AML-193 (cell line): ENCODE measurements at places on chromosomes 4 and X.

GRCh38 chr4:4386296-4386735, 586 bp upstream of the NSG1 start:
- no peak for DNase-seq

GRCh38 chrX:70480660-70481018, 36.0 kb downstream of the DLG3 start:
- no peak for DNase-seq

GRCh38 chrX:9298221-9298620, 166.6 kb upstream of the TBL1X start:
- DNase-seq = no peak

- DNase-seq = no peak
Measured at GRCh38 chr4:147088146-147088545, 142.5 kb upstream of the TTC29 start.

DNA sequence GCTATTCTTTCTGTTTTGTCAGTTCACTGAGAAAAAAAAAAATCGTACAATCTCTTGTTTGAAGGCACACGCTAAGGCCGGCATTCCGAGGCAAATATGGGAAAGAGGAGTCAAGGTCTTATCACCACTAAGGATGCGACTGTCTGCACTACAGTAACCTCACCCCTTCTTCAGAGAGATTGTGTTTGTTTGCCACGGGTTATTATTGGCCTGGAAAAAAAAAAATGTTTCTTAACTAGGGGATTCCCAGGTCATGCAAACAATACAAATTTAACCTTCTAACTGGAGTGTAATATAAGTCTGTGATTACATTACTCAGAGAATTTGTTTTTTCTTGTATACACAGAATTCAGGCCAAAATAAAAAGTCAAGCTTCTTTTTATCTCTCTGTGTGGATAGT, 168.3 kb downstream of the TMA16 start:
- no peak for DNase-seq

DNA sequence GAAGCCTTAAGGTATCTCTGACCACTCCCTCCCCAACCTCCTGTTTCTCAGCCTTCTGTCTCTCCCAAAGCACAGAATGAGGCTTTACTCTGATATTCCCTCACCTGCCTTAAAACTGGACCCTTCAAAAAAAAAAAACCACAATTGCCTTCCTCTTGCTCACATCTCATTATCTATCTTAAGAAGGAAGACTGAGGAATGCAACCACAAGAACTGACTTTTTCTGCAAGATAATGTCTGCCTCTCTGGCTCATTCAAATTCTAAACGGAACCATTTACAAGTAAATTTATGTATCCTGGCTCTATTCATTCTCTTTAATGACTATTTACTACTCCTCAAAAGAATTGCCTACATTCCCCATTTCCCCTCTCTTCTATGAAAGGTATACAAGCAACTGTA, 545.5 kb upstream of the HTR2C start:
- no peak for DNase-seq

GRCh38 chr4:129094347-129094746, 1.0 kb upstream of the SCLT1 start:
- no peak for DNase-seq

- DNase-seq = no peak
Measured at GRCh38 chr4:101018836-101019235, 328.5 kb downstream of the PPP3CA start.

- DNase-seq = no peak
Measured at GRCh38 chr4:92100975-92101374, 202.8 kb upstream of the GRID2 start.

GRCh38 chr4:94351319-94351718, 8.7 kb upstream of the HPGDS start:
- no peak for DNase-seq

GRCh38 chr4:94669672-94670664, 87.8 kb upstream of the BMPR1B start:
- DNase-seq = no peak

- peak; percentile 3 for DNase-seq
Measured at GRCh38 chrX:133171962-133172708, 46.0 kb downstream of the TFDP3 start.

DNA sequence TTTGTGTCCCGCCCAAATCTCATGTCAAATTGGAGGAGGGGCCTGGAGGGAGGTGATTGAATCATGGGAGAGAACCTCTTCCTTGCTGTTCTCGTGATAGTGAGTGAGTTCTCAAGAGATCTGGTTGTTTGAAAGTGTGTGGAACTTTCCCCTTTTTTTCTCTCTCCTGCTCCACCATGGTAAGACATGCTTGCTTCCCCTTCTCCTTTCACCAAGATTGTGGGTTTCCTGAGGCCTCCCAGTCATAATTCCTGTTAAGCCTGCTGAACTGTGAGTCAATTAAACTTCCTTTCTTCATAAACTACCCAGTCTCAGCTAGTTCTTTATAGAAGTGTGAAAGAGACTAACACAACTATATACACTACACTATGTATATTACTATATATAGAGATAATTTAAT, 697.8 kb upstream of the HS3ST1 start:
- DNase-seq = no peak

- DNase-seq = no peak
Measured at GRCh38 chrX:35244796-35245508, 302.4 kb downstream of the FAM47B start.

GRCh38 chr4:95215991-95216605, 332.7 kb downstream of the UNC5C start:
- DNase-seq = peak; percentile 48

DNA sequence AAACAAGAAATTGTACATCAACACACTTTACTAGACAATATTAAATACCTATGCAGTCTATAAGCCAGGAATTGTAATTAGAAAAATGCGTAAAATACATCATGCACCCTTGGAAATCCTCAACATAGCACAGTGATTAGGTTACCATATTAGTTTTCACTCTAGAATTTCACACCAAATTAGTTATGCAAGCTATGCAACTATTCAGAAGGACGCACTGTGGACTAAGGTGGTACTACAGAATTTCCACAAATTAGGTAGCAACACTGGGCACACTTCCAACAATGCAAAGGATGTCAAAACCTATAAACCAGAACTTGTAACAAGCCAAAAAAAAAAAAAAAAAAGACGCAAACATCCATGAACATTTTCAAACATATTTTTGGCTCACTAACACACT, 71.1 kb upstream of the ZCCHC13 start:
- DNase-seq = peak; percentile 26

- DNase-seq = no peak
Measured at GRCh38 chr4:38803833-38804653, 548 bp downstream of the TLR1 start.

DNA sequence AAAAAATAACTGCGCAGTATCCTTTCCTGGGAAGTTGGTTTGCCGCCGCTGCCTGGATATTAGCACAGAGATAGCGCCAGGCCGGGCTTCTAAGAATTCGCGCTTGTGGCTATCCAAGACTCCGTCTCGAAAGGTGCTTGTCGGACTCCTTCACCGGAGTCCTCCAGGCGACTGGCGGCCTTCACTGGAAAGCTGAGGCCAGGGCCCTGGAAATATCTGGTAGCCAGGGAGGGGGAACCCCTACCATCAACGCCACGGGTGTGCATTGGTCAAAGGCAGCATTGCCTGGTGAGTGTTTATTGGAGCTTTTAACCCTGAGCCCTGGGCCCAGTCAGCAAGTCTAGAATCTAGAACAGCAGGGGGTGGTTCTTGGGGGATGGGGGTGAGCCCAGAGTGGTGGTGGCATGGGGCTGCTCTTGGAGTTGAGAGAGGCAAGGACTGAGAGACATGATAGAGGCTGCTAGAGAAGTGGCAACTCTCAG, 577 bp upstream of the PIM2 start:
- DNase-seq = no peak

DNA sequence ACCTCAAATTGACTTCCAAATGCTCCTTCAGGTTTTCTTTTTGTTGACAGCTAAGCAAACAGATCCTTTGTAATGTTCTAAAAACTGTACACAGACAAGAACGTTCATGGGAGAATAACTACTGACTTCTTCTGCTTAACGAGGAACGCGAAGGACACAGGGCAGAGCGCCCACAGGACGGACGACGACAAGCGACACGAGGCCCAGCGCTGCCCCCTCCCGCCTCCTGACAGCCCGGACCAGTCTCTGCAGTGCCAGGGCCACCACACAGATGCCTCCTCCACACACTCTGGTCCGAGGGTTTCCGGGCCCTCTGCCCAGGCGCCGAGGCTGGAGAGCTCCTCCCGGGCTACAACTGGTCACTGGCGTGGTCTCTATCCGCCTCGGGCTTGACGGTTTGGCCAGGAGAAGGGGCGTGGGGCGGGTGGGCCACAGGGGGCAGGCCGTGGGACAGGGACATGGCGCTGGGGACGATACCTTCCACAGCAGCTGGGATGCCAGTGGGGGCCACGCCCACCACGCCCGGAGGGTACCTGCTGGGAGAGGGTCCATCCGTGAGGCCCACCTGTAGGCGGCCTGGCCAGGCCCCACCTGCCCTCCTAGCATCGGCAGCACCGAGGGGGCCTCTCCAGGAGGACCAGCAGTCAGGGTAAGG, 36.9 kb downstream of the CTBP1 start:
- no peak for DNase-seq

DNA sequence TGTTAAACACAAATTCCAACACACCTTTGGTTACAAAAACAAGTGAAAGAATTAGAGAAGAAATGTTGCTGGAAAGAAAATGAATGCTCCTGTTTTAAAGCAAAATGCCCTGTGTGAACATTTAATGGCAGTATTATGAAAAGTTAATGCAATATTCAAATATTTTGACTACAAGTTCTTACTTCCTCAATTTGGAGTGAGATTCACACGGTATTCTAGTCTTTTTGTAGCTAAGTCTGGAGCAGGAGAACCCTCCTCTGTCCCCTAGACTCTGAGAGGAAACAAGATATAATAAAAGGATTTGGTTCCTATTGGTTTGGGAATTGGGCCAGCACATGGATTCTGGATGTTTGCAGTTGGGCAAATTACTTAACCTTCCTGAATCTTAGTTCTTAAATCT, 12.7 kb downstream of the MAD2L1 start:
- DNase-seq = peak; percentile 46

GRCh38 chrX:46380148-46380752, 165.0 kb downstream of the ZNF674 start:
- no peak for DNase-seq

DNA sequence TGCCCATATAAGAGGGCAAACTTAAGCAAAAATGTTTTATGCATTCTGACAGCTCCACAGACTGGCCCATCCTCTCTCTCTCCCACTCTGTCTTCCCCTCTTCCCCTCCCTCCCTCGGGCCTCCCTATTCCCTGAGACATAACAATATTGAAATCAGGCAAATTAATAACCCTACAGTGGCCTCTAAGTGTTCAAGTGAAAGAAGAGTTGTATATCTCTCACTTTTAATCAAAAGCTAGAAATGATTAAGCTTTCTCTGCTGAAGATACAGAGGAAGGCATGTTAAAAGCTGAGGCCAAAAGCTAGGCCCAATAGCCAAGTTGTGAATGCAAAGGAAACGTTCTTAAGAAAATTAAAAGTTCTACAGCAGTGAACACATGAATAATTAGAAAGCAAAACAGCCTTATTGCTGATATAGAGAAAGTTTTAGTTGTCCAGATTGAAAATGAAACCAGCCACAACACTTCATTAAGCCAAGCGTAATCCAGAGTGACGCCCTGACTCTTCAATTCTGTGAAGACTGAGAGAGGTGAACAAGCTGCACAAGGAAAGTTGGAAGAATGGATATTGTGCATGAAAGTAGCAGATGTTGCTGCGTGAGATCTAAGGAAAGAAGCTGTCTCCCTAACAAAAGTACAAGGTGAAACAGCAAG, 54.9 kb downstream of the USO1 start:
- no peak for DNase-seq
